ENCODE measurements at places on chromosomes 12 and 14.

GRCh38 chr12:89064151-89064550, 288.1 kb downstream of the DUSP6 start:
- no peak for DNase-seq

- no peak for DNase-seq
These were observed 176.1 kb downstream of the BCAT1 start for GRCh38 chr12:24772813-24773212.

DNA sequence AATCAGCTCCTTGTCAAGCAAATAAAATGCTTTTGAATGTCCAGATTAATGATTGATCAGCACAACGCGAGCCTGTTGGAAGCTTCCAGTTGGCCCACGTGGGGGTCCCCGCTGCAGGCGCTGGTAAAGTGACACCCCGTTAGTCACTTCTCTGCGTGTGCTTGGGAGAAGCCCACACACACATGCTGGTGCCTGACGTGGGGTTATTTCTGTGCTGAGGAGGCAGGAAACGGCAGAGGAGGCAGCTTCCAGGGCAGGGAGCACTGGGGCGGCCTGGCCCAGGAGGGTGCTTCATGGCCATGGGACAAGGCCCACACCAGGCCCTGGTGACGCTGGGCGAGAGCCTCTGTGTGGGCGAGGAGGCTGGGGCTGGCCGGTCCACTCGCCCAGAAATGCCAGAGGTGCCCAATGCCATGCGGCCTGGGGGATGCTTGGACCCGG, 101.5 kb downstream of the KIF26A start:
- DNase-seq: no peak

DNA sequence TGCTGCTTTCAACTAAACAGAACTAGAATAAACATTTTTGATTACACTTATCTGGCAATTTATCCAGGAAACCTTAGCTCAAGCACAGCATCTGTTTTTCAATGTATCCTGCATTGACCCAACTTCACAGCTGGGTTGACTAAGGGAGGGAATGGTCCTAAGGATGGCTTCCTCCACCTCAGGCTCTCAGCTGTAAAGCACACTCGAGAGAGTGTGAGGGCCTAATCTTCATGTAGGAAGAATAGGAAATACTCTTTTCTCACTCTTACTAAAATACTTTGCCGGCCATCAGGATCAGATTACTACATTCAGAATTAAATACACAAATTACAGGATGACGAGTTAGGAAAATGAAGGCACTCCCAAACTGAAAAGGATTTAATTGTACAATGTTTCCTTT, 7.2 kb downstream of the SETD3 start:
- no peak for DNase-seq

- no peak for DNase-seq
These were observed 97.7 kb downstream of the NTS start for GRCh38 chr12:85971800-85972199.

GRCh38 chr12:122981587-122982476, 1.4 kb downstream of the ARL6IP4 start:
- no peak for DNase-seq
